ENCODE measurements at places on chromosomes 6 and 20.

DNA sequence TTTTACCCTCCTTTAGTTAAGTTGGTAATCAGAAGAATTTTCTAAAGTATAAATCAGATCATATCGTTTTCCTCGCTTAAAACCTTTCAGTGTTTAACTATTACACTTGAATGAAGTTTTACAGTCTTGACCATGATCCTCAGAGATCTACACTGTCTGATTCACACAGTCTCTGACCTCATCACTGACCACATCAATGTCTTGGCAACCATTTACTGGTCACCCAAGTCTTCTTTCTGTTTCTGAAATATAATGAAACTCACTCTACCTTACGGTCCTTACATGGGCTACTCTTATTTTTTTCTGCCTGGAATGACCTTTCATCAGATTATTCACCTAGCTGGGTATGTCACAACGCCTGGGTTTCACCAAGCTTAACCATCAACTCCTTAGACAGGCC lies 71.4 kb downstream of the ADGB start:
- DNase-seq = no peak

- DNase-seq = peak; percentile 15
Measured at GRCh38 chr6:16129623-16130401, 926 bp downstream of the MYLIP start.

DNA sequence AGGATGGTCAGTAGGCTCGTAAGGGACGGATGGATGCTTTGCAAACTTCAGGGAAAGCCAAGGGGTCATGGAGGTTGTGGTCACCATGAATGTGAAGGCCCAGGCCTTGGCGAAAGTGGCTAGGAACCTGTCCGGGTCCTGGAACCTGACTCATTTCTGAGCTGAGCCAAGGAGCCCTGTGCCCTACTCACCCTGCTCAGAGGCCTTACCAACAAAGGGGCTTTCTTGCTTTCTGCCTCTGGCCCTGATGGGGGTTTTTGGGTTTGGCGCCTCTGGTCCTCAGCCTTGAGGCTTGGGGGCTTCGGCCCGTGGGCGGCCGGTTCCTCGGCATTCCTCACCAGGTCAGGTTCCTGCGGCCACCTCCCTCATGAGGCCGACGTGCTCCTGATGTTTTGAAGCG lies 155.1 kb downstream of the DTNBP1 start:
- DNase-seq = no peak

DNA sequence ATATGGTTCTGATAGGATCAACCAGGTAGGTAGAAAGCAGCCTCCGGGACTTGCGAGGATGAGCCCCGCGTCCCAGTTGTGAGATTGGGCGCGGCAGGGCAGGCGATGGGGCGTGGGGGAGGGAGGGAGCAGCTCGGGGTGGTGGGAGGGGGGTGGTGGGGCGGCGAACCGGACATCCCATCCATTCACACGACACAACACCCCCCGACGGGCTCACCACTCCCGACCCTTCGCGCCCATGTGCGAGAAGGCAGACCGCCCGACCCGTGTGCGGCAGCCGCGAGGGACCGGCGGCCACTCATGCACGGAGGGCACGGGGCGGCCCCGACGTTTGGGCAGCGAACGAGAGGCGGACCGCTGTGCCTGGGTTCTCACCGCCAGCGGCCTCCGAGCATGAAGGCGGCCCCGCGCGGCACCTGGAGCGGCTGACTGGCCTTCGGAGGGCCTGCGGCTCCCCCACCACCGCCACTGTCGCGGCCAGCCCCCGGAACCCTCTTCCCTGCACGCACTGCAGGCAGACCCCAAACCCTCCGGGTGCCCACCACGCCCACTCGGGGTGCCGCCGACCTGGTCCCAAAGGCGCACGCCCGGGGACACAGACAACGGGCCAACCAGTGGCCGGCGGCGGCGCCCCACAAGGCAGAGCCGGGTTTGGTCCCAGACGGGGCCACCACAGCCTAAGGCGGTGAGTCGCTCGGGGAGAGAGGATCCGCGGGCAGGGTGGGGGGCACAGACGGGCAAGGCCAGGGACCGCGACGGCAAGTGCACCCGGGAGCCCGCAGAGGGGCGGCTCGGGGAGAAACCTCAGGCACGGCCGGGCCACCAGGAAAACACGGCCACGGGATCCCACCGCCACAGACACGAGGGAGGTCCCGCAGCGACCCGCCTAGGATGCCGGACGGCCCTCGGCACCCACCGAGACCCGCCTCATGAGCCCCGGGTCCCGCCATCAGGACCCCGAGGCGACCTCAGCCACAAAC lies 769.2 kb upstream of the DEFB115 start:
- no peak for DNase-seq

DNA sequence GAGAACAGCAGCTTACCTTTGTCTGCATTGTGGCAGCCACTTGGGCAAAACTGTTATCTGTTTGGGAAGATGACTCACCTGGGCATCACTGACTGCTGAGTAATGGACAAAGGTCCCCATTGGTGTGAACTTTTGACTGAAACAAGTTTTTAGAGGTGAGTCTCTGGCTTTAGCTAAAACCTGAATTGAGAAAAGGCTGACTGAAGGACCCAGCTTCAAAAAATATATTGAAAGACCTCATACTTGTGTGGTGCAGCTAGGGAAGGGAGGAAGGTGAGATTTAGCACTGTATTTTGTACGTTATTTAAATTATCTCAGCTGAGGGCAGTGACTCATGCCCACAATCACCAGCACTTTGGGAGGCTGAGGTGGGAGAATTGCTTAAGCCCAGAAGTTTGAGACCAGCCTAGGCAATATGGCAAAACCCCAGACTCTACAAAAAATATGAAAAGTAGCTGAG lies 4.5 kb upstream of the CITED2 start:
- DNase-seq = peak; percentile 13

- DNase-seq = no peak
Measured at GRCh38 chr6:137493218-137494038, 766 bp downstream of the OLIG3 start.

- no peak for DNase-seq
Measured at GRCh38 chr6:2746557-2747061, 4.1 kb downstream of the MYLK4 start.

- no peak for DNase-seq
Measured at GRCh38 chr6:3723966-3724365, 27.5 kb downstream of the PXDC1 start.

DNA sequence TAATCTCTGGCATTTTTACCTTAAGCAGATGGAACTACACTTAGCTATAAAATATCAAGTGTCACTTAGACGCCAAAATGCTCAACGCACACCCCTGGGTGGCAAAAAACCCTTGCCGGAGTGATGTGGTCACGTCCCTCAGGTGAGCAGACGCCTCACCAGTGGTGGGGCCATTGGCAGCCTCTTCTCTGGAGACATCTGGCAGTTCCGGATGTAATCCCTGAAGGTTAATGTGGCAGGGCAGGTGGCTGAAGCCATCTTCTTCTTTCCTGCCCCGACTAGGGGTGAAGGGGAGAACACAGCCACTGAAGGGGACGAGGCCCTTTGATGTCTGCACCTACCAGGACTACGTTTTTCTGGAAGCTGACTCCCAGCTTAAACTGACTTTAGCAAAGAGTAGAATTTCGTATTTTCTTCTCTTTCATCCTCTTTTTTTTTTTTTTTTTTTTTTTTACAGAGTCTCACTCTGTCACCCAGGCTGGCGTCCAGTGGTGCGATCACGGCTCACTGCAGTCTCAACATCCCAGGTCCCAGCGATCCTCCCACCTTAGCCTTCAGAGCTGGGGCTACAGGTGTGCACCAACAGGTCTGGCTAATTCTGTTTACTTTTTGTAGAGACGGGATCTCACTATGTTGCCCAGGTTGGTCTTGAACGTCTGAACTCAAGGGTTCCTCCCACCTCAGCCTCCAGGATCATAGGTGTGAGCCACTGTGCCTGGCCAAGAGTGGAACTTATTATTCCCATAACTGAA lies 152.1 kb downstream of the TTLL2 start:
- DNase-seq = no peak

DNA sequence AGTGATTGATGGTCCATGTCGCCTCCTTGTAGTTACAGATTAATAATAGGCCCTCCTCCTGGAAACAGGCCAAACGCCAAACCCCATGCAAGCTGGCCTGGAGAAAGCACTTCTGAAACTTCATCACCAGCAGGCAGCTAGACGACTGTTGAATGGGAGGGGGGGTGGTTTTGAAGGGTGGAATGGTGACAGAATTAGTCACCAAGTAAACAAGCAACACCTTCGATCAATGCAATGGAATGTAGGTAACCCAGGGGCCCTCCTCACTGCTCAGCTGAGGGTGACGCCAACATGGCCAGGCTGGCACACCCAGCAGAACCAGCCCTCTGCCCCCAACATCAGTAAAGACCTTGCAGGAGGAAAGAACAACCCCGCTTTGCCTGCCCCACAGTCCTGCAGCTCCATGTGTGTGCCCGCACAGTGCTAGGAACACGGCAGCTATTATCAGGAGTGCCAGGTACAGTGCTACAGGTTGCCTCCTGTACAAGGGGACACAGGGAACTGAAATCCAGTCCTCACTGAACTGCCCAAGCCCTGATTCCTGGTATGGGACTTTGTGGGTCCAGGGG lies 2.7 kb downstream of the BCAS1 start:
- peak; percentile 97 for DNase-seq

DNA sequence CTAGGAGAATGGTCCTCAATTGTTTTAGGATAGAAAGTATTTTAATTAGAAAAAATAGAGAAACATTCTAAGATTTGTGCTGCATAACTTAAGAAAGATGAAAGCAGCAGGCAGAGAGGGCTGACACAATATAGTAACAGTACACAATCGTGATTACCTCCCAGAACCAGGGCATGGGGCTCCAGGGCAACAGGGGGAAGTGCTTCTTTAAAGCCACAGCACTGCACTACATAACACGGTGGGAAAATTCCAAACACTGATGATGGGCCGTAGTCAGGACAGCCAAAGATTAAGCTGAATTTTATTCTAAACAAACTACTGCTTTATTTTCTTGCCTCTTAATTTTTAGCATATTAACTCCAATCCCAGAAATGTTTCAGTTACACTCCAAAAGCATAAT lies 14.4 kb downstream of the EXOC2 start:
- no peak for DNase-seq

DNA sequence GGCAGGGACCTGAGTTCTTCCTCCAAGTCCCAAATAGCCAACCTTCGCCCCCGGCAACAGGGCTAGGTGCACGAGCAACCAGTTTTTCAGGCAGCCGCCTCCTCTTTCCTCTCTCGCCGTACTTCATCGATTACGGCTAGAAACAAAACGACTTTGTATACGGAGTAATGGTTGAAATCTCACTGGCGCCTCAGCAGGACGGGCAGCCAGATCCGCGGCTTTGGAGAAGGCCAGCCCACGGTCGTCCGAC lies 333 bp upstream of the SMIM13 start:
- DNase-seq = no peak

DNA sequence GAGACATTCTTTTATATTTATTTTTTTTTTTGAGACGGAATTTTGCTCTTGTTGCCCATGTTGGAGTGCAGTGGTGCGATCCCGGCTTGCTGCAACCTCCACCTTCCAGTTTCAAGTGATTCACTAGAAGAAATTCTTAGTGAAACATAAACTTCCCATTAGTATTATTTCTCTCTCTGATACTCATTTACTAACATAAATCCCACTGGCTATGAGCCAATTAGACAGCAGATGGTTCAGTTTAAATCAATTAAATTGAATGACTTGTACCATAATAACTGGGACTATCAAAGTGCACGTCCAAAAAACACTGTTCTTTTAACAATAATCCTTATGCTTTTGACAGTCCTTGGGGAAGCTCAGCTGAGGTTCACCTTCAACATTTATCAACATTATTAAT lies 111.2 kb upstream of the PTCHD4 start:
- no peak for DNase-seq

GRCh38 chr20:63635431-63636141 lies 8.7 kb upstream of the GMEB2 start:
- no peak for DNase-seq

GRCh38 chr6:13194852-13195251 lies 133.5 kb downstream of the TBC1D7 start:
- DNase-seq = peak; percentile 43

DNA sequence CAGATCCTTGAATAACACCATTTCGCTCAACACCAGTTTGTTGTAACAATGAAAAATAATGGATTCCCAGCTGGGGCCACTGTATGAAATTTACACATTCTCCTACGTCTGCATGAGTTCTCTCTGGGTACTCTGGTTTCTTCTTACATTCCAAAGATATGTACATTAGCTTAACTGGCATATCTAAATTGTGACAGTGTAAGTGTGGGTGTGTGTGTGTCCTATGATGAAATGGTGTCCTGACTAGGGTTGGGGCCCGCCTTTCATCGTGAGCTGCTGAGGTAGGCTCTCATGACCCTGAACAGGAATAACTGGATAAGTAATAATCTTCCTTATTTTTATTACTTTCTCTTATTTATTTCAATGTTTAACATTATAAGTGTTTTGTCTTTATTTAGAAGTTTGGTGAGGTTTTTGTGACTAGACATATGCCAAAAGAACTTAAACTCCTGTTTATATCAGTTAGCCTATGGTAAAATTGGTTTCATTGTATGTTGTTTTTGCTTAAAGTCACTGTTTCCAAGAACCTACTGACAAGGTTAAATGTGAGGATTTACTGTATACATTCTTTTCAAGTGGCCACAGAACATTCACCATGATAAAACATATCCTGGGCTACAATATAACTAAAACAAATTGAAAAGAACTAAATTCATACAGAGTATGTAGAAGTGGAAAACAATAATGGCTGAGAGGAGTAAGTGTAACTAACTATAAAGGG lies 42.4 kb downstream of the RBL1 start:
- no peak for DNase-seq

GRCh38 chr20:8213270-8213669 lies 81.2 kb downstream of the PLCB1 start:
- DNase-seq = no peak

- DNase-seq = no peak
Measured at GRCh38 chr6:110270165-110270564, 88.0 kb downstream of the METTL24 start.

GRCh38 chr6:43798688-43799444 lies 28.9 kb downstream of the VEGFA start:
- DNase-seq = peak; percentile 95

GRCh38 chr6:150189122-150189521 lies 46.3 kb downstream of the PPP1R14C start:
- no peak for DNase-seq

GRCh38 chr20:48594533-48594932 lies 233.3 kb downstream of the PREX1 start:
- DNase-seq = no peak

GRCh38 chr20:21521596-21522480 lies 8.0 kb upstream of the NKX2-2 start:
- no peak for DNase-seq

All from Calu3 (cell line).